ENCODE measurements at places on chromosomes 7 and 10.

- DNase-seq = peak; percentile 89
Measured at GRCh38 chr10:119803264-119803663, 69.4 kb downstream of the MCMBP start.

DNA sequence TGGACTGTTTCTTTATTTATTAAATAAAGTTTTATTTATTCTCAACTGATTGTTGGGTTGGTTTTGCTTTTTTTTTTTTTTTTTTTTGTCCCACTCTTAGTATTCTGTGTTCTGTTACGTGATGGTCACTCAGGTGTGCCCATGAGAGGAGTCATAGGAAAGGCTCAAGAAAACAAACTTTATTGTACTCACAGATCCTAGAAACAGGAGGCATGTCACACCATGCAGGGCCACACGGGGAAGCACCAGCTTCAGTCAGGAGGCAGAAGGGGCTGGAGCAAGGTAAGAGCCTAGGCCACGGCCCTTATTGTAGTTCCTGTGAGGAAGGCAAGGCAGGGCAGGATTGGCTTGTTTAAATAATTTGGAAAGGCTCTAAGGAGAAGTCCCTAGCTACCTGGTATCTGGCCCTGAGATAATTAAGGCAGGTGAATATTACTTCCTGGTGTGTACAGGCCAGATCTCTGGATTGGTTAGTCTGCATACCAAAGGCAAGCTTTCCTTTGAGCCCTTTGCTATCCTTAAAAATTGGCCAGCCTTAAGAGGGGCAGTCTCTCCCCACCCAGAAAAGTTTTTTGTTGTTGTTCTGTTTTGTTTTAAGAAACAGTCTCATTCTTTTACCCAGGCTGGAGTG lies 8.3 kb downstream of the ATOH7 start:
- no peak for DNase-seq

GRCh38 chr7:21281193-21281592 lies 146.7 kb upstream of the SP4 start:
- no peak for DNase-seq

- DNase-seq = no peak
Measured at GRCh38 chr7:35498416-35498815, 196.5 kb downstream of the HERPUD2 start.

GRCh38 chr10:96789571-96790108 lies 42.5 kb upstream of the LCOR start:
- DNase-seq = no peak

- DNase-seq = no peak
Measured at GRCh38 chr10:35372329-35372728, 36.0 kb downstream of the CCNY start.

GRCh38 chr7:70525991-70526390 lies 606.0 kb upstream of the GALNT17 start:
- no peak for DNase-seq

- no peak for DNase-seq
Measured at GRCh38 chr10:50503661-50504320, 120.0 kb downstream of the SGMS1 start.
